ENCODE measurements at places on chromosomes 3 and 15. TPM values are rescaled to one million over a fixed set of nuclear protein-coding genes. Genes with fewer than 3 reads are reported as not detected.

GRCh38 chr15:59329570-59330350, 42.9 kb downstream of the MYO1E start:
- H3K36me3 ChIP-seq = no peaks in the 10 kb centered on the region
- H3K27me3 ChIP-seq = no peaks in the 10 kb centered on the region
- peak; percentile 56 for DNase-seq
- H3K4me1 ChIP-seq = peaks cover 10% of the 10 kb centered on the region
- no peak overlapping the region for H3K27ac ChIP-seq
- no peak overlapping the region for H3K4me3 ChIP-seq

NDN gene
- 29.0 TPM for total RNA-seq

- DNase-seq = no peak
- no peaks in the 10 kb centered on the region for H3K36me3 ChIP-seq
- no peaks in the 10 kb centered on the region for H3K27me3 ChIP-seq
- peaks cover 5% of the 10 kb centered on the region for H3K4me1 ChIP-seq
- no peak overlapping the region for H3K4me3 ChIP-seq
These were observed 185.2 kb upstream of the IL12A start for GRCh38 chr3:159803459-159803858.

DNA sequence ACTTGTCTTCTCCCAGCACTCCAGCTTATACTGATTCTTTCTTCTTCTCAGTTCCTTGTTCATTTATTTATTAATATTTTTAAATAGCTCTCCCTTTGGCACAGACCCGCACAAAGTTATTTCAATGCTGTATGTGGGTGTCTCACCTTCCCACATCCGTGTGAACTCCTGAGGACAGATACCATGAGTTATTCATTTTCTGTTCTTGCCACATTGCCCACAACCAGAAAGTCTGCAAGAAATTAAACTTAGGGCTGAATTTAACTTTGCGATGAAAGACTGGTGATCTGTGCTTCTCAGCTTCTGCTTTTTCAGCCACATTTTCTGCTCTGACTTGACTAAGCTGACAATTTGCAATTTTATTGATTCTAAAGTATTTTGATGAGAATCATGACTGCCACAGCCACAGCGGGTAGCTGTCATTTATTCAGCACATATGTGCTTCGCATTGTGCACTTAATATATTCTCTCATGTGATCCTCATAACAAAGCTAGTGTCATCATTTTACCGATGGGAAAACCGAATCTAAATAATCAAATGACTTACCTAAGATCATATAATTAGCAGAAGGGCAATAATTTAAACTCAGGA, 569.8 kb downstream of the EDEM1 start:
- DNase-seq = no peak
- H3K27me3 ChIP-seq = no peaks in the 10 kb centered on the region
- no peaks in the 10 kb centered on the region for H3K36me3 ChIP-seq
- no peaks in the 10 kb centered on the region for H3K4me1 ChIP-seq

DNA sequence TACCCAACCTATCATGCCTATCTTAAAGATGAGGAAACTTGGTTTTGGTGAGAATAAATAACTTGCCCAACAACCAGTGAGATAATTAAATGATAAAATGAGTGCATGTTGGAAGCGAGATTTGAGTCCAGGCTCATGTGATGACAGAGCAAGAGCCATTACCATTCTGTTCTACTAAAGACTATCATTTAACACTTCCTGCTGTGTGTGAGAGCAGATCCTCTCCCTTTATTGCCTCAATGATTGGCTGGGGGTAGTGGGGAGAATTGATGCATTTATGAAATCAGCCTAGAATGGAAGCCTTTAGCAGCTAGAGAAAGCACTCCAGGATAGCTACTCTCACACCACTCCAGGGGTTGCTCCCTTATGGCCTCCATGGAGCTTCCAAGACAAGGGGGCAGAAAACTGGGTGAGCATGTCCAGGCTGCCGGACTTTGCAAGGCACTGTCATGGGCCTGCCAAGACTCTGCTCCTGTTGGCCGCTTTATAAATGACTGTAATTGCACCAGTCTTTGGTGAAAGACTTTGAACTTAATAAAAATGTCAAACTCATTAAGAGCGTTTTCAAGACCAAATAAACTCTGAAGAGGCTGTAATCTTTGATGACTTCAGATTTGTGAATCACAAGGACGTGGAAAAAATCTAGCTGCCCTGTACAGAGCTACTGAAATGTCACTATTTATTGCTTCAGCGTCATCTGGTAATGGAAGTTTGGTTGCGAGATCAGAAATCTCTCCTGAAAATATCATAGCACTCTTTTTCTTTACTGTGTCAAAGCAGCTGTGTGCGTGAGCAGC, 209.1 kb upstream of the NR2E3 start:
- DNase-seq = no peak
- no peak overlapping the region for H3K27ac ChIP-seq
- H3K27me3 ChIP-seq = no peaks in the 10 kb centered on the region
- H3K36me3 ChIP-seq = no peaks in the 10 kb centered on the region

DNA sequence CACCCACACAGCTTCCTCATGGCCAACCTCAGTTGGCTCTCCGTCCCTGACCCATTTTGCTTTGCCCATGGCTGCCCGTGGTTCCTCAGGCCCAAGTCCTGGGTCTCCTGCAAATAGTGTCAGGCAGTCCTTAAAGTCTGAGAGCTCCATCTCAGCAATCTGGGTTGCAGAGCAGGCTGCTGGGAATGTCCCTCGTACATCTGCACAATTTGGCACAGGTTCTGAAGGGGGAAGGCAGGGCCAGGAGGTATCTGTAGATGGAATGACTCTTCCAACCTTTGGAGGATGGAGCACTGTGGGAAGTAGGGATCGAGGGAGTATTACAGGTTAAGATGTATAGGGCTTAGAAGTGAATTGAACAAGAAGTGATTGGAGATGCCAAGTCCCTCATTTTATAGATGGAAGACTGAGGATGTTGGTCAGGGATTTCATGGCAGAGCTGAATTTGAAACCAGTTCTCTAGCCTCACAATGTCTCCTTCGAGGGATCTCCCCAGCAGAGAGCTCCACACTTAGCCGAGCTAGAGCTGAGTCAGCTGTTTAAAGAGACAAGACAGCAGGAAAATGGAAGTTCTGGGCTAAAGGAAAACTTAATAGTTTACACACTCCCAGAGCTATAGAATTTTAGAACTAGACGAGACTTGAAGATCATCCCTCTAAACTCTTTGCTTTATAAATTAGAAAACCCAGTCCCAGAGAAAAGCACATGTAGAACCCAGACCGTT, 9.2 kb downstream of the CKMT1A start:
- H3K4me3 ChIP-seq = no peak overlapping the region
- H3K4me1 ChIP-seq = no peaks in the 10 kb centered on the region
- no peak overlapping the region for H3K27ac ChIP-seq
- H3K36me3 ChIP-seq = no peaks in the 10 kb centered on the region
- no peaks in the 10 kb centered on the region for H3K27me3 ChIP-seq

LMAN1L gene
- 0.30 TPM for total RNA-seq

DNA sequence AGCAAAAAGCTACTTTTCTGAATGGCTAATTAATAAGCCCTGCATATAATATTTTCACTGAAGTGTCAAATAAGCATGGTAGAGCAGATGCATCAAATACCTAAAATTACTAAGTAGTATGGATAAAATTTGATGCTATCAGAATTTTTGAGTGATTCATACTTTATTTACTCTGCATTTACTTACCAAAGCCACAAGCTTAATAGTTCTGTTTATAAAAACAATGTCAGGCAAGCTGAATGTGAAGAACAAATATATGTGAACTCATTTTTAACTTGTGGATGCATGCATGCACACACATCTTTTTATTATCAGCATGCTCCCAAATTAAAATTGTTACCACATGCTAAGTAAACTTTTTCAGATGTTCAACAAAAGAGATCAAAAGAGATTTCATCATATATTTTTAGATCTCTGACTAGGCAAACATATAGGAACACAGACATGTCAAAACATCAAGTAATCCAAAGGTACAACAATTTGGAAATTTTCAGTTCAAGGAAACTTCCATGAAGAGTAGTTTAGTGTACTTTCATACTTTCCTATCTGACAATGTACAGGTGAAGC, 969.4 kb downstream of the ROBO1 start:
- no peaks in the 10 kb centered on the region for H3K27me3 ChIP-seq
- H3K4me3 ChIP-seq = no peak overlapping the region
- no peaks in the 10 kb centered on the region for H3K4me1 ChIP-seq
- H3K27ac ChIP-seq = no peak overlapping the region

KNG1 gene
- total RNA-seq = not detected

GRCh38 chr15:57550640-57551039, 41.1 kb upstream of the MYZAP start:
- no peaks in the 10 kb centered on the region for H3K4me1 ChIP-seq
- no peaks in the 10 kb centered on the region for H3K27me3 ChIP-seq
- no peak overlapping the region for H3K4me3 ChIP-seq
- no peaks in the 10 kb centered on the region for H3K36me3 ChIP-seq
- H3K27ac ChIP-seq = no peak overlapping the region

DNA sequence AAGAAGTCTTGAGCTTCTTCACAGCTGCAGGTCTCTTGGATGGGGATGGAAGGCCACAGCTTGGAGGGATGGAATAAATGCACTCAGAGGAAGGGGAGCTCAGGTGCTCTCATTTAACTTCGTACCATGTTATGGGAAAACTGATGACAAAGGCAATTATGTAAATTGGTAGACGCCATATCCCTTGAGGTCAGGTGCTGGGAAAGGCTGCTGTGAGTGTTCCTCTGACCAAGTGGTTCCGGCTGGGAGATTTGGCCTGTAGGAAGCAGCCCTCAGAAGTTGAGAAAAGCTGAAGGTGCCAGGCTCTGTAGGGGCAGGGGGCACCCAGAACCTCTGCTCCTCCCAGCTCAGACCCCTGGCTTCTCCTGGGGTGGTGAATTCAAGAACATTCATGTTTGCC, 47.1 kb downstream of the FAH start:
- H3K36me3 ChIP-seq = no peaks in the 10 kb centered on the region
- no peaks in the 10 kb centered on the region for H3K4me1 ChIP-seq

- no peak overlapping the region for H3K4me3 ChIP-seq
- no peaks in the 10 kb centered on the region for H3K36me3 ChIP-seq
- no peak overlapping the region for H3K27ac ChIP-seq
- H3K4me1 ChIP-seq = no peaks in the 10 kb centered on the region
- DNase-seq = no peak
These were observed 681 bp upstream of the IL17RE start for GRCh38 chr3:9901967-9902366.

GRCh38 chr3:147793841-147794240, 384.7 kb downstream of the ZIC1 start:
- peaks cover 2% of the 10 kb centered on the region for H3K4me1 ChIP-seq
- no peak for DNase-seq
- no peak overlapping the region for H3K27ac ChIP-seq
- no peaks in the 10 kb centered on the region for H3K36me3 ChIP-seq
- no peaks in the 10 kb centered on the region for H3K27me3 ChIP-seq

CDAN1 gene
- total RNA-seq = 9.0 TPM

DNA sequence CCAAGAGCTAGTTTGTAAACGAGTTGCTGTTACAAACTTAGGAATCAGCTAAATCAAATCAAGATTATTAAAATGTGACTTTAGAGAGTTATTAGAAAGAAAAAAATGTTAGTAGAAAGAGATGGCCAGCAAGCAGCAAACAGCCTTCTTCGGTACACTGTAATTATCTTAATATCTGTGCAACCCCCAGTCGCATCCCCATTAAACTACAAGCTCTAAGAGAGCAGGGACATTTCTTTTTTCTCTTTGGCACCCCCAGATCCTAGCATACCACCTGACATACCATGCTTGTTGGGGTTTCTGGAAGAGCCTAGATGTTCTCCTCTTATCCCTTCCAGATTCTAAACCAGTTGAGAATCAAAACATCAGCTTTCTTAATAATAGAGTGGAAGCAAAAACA, 45.1 kb upstream of the LIPC start:
- H3K27ac ChIP-seq = no peak overlapping the region
- no peaks in the 10 kb centered on the region for H3K27me3 ChIP-seq
- no peak for DNase-seq
- H3K36me3 ChIP-seq = no peaks in the 10 kb centered on the region

- H3K27ac ChIP-seq = no peak overlapping the region
- no peaks in the 10 kb centered on the region for H3K27me3 ChIP-seq
- peak; percentile 53 for DNase-seq
These were observed 71.5 kb downstream of the CD200R1L start for GRCh38 chr3:112775011-112775742.

- no peaks in the 10 kb centered on the region for H3K4me1 ChIP-seq
- H3K36me3 ChIP-seq = no peaks in the 10 kb centered on the region
These were observed 90.2 kb downstream of the CERS3 start for GRCh38 chr15:100438570-100438969.

GRCh38 chr3:53890726-53891475, 758 bp downstream of the SELENOK start:
- DNase-seq = no peak
- H3K27me3 ChIP-seq = no peaks in the 10 kb centered on the region
- H3K36me3 ChIP-seq = no peaks in the 10 kb centered on the region
- H3K27ac ChIP-seq = peak overlapping the region; percentile 25
- peak overlapping the region; percentile 16 for H3K4me3 ChIP-seq
- H3K4me1 ChIP-seq = no peaks in the 10 kb centered on the region

- peaks cover 2% of the 10 kb centered on the region for H3K36me3 ChIP-seq
- DNase-seq = no peak
- H3K4me3 ChIP-seq = no peak overlapping the region
- H3K4me1 ChIP-seq = no peaks in the 10 kb centered on the region
These were observed 141.6 kb upstream of the SLC2A2 start for GRCh38 chr3:171168086-171168485.

IMPG2 gene
- 0.39 TPM for total RNA-seq

DNA sequence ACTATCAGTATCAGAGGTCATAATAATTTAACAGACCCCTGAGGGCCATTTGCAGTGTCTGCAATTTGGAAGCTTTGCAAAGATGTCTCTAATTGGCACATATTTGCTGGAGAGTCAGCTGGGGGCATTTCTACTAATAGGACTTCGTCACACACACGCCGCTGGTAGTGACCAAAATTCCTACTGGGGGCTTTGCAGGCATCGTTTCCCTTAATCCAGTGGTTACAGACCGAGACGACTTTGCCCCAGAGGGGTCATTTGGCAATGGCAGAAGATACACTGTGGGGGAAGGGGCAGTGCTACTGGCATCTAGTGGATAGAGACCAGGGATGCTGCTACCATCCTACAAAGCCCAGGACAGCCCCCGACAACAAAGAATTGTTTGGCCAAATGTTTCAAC, 151.0 kb upstream of the LRTM1 start:
- H3K4me1 ChIP-seq = no peaks in the 10 kb centered on the region
- no peaks in the 10 kb centered on the region for H3K36me3 ChIP-seq
- H3K27ac ChIP-seq = no peak overlapping the region
- no peaks in the 10 kb centered on the region for H3K27me3 ChIP-seq

DNA sequence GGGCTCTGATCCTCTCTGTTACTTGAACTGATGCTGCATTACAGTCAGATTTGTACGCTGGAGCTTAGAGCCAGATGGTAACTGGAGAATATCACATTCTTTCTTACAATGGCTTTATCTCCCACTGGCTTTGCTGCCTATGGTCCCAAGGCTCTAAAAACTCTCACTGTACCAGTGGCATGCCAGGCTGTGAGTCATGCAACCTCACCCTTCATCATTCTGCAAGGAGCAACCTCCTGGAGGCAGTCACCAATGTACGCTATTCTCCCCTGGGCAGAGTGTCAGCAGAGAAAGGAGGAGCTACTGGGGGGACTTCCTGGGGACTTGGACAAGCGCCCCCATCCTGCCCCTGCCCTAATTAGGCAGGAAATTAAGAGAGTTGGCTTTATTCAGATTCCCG, 97.9 kb upstream of the EIF1B start:
- H3K27ac ChIP-seq = no peak overlapping the region
- no peaks in the 10 kb centered on the region for H3K4me1 ChIP-seq
- DNase-seq = no peak
- no peaks in the 10 kb centered on the region for H3K36me3 ChIP-seq

Data from aorta (tissue), 5 donors.